Stromal cell of bone marrow (primary cell): ENCODE measurements at places on chromosomes 11 and 22.

GRCh38 chr11:3231550-3231850 lies 717 bp downstream of the MRGPRE start:
- no peak for DNase-seq

- DNase-seq, result no peak
These were observed 9.2 kb upstream of the CD5 start for GRCh38 chr11:61092908-61093763.

DNA sequence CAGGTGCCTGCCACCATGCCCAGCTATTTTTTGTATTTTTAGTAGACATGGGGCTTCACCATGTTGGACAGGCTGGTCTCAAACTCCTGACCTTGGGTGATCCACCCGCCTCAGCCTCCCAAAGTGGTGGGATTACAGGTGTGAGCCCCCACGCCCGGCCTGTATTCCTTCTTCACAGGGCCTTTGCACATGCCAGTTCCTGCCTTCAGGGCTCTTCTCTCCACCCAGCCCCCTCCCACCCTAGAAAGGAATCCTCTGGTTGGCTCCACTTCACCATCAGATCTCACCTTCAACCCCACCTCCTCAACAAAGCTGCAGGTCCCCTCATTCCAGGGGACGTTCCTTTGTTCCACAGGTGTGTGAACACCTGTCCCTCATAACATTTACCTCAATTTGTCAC lies 2.0 kb downstream of the POLR3H start:
- no peak for DNase-seq

DNA sequence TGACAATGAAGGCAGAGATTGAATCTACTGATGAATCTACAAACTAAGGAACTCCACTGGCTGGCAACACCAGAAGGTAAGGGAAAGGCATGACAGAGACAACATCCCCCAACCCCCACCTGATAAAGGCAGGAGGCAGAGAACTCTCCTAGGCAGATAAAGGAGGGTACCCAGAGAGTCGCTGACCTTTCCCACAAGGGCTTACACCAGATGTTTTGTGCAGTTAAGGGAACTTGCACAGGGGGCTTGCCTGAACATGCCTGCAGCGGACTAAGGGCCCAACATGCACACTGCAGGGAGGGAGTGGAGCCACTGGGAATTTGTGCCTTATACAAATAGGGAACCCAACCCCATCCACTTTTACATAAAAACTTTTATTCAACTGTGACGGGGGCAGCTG lies 1996.9 kb upstream of the RAG2 start:
- DNase-seq, result no peak

- no peak for DNase-seq
These were observed 45.0 kb downstream of the OR6Q1 start for GRCh38 chr11:58075781-58076180.
